ENCODE measurements at places on chromosomes 11 and 22. TPM values are rescaled to one million over a fixed set of nuclear protein-coding genes. Genes with fewer than 3 reads are reported as not detected.

The C11orf98 gene
- total RNA-seq: 51.5 TPM

The PIWIL4 gene
- 1.1 TPM for total RNA-seq

The BATF2 gene
- not detected for total RNA-seq

The CNGA4 gene
- not detected for total RNA-seq

The HTR3A gene
- not detected for total RNA-seq

The TRIM68 gene
- 10.5 TPM for total RNA-seq

The FBLN1 gene
- 84.3 TPM for total RNA-seq

The ARL14EP gene
- 54.8 TPM for total RNA-seq

- no peak for DNase-seq
Observed at GRCh38 chr11:86459682-86460460, 85.2 kb downstream of the CCDC81 start.

- no peak for DNase-seq
Observed at GRCh38 chr11:29017941-29018340, 909.8 kb downstream of the METTL15 start.

DNA sequence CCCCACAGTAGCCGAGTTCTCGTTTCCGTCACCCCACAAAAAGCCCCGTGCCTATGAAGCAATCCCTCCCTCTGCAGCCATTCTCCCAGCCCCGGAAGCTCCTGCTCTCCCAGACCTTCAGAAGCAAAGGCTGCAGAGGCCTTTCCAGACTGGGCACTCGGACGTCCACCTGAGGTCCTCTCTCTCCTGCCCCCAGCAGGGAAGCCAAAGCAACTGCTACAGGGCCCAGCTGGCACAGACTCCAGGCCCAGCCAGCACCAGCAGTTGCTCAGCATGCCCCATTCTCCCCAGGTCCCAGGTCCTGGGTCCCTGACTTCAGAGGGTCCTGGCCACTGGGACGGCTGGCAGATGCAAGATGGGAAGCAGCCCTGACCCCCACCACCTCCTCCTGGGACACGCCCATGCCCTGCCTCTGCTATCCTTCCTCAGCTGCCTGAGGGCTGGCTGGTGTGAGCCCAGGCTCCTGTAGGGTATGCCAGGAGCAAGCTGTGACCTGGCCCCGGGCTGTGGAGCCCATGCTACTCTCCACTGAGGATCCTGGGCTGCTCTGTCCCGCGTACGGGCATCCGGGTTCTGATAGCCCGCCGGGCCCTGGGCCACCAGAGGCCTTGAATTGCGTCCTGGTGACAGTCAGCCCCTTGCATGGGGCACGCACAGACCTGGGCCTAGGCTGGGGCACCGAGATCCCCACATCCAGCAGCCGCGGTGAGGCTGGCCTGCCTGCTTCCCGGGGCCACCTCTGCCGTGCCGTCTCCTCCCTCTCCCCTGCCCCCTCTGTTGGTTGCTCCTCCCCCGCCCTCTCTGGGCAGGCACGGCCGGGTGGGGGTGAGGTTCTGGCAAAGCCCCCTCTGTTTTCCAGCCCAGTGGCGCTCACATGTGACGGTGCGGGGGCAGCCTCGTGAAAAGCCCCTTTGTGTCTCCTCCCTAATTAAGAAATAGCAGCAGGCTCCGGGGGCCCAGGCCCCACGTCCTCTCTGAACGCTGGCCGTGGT is 1310.3 kb downstream of the BRD1 start:
- DNase-seq: peak; percentile 38

DNA sequence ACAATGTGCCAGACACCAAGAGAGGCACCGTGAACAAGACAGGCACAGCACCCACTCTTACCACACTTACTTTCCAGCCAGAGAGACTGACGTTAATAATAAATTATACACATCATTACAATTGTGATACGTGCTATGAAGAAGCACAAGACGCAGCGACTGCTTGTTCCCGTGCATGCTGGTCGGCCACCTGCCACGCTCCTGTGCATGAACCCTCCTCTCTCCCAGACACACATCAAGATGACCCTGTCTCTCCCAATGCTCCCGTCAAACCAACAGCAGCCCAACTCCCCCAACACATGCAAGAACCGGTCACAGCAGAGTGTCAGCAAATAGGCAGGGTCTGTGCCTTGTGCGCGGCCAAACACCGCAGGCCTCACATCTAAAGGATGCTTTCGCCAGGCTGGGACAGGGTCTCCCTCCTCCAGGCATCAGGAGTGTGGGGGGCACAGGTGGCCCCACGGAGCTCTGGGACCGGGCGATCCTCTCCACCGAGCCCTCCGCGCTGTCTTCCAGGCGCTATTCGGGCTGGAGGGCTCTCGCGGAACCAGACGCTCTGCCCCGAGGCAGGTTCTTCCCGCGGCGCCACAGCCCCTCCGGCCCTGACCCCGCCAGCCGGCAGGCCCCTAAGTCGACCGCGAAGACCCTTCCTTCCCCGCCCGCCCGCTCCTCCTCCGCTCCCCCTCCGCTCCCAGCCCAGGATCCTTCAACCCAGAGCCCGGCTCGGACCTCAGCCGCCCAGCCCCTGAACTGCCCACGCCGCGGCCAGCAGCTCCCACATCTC is 533 bp downstream of the SERGEF start:
- DNase-seq: no peak

DNA sequence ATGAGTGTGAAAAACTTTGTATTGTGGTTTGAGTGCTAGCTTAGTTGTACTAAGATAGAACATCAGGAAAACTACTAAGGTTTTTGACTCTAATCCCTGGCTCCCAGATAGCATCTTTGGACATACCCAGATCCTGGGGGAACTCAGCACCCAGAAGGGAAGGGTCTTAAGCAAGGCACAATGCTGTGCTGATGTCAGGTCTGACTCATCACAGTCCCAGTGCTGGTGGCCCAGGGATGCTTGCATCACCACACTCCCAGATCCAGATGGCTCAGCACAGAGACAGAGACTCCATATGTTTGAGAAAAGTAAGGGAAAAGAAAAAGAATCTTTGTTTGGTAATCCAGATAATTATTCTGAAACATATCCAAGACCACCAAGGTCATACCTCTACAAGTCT is 18.3 kb upstream of the OR56A3 start:
- DNase-seq: no peak

GRCh38 chr11:94882931-94883330 is 90.4 kb downstream of the CWC15 start:
- no peak for DNase-seq

GRCh38 chr11:36265793-36266628 is 23.2 kb downstream of the COMMD9 start:
- peak; percentile 84 for DNase-seq

DNA sequence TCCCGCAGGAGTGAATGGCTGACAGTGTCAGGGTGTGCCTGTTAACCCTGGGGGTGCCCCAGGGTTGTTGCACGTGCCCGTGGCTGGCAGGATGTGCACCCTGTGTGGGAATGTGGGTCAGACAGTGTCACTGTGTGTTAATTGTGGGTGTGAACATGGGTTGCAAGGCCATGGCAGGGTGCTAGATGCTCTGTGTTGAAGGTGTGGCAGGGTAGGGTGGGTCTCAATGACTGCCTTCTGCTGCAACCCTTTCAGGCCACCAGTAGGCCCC is 8.3 kb downstream of the RIN1 start:
- no peak for DNase-seq

DNA sequence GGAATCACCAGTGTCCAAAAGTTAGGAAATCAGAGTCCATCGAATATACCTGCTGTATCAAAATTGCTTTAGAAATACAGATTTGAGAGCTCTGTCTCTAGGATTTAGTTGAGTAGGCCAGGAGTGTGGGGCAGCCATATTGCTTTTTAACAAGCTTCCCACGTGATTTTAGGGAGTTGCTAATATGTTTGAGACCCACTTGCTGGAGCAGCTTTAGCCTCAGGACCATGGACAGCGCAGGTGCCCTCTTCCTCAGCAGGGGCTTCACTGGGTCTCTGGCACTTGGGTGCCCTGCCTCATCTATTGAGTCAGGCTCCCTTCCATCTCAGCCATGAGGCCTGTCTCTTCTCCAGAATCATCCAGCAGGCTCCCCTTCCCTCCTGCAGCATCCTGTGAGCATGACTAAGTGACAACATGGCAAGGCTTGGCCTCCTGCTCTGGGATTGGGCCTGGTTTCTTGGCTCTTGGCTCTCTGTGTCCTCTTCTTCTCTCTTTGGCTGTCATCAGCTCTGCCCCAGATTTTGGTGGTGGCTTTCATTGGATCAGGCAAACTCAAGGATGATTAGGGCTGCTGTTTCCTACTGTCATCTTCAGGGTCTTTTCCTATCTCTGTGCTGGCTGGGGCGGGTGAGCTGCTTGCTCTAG is 70.0 kb downstream of the SGSM1 start:
- peak; percentile 78 for DNase-seq

GRCh38 chr22:46834021-46834737 is 71.7 kb downstream of the TBC1D22A start:
- DNase-seq: no peak

- no peak for DNase-seq
Observed at GRCh38 chr11:62150887-62151736, 27.3 kb downstream of the INCENP start.

DNA sequence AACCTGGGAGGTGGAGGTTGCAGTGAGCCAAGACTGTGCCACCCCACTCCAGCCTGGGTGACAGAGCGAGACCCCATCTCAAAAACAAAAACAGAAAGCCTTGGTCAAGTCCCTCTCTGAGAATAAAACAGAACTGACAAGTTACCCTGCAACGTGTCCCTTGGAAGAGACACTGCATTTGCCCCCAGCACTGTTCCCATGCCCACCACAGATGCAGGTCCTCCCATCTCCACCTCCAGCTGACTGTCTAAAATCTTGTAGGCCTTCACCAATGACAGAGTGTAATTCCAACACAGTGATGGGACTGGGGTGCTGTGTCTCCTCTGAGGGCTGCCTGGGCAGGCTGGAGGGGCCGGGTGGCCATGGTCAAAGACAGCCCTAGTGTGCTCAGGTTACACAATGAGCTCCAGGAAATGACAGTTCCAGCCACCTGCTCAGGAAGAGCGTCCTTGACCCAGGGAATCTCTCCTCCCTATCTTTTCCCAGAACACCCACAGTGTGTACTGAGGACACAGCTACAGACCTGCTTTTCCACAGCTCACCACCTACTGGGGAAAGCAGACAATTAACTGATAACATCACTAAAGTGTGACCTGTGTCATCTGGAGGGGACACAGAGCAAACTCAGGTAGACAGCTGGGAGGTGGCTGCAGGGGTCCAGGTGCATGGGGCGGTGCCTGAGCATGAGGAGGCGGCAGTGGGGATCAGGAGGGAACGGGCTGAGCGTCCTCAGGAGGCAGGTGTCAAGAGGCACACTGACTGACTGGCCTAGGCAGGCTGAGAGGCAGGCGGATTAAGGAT is 56.4 kb downstream of the ARFGAP3 start:
- no peak for DNase-seq

DNA sequence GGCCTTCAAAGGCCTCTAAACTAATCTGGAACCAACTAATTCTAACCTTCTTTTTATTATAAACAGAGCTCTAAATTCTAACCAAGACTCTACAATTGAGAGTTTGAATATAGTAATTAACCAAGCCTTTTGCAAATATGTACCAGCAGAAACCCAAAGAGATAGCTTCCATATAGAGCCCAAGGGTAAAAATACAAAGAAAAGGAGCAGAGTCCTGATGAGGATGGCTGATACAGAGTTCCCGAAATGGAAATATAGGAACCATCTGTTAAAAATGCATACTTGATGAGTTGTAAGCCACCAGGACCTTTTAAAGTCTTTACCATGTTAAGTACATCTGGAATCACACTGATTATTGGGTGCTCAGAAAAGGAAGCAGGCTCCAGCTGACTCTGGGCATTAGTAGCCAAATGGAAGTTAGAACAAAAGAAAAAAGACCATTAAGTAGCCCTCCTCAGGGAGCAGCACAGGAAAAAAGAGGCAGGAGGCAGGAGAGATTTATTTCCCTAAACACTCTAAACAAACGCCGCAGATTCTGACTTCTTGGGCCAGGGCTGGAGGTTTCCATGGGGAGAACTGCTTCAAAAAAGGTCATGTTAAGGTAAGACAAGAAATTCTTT is 463.1 kb upstream of the FAT3 start:
- DNase-seq: peak; percentile 58

DNA sequence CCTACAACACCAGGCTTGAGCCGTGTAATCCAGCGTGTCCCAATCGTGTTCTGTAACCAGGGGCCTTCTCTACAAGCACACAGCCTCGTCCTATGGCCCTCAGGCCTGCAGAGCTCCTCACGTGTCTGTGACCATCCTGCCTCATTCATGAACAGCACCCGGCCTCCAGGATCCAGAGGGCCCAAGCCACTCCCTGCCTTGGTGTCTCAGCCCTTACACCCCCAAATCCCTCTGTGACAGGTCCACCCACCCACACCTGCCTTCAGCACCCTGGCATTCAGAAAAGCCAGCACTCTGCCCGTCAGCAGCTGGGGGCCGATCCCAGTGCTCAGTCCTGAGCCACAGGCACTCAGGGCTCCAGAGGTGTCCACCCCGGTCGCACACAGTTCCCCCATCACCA is 5.8 kb downstream of the TSSK2 start:
- DNase-seq: no peak

DNA sequence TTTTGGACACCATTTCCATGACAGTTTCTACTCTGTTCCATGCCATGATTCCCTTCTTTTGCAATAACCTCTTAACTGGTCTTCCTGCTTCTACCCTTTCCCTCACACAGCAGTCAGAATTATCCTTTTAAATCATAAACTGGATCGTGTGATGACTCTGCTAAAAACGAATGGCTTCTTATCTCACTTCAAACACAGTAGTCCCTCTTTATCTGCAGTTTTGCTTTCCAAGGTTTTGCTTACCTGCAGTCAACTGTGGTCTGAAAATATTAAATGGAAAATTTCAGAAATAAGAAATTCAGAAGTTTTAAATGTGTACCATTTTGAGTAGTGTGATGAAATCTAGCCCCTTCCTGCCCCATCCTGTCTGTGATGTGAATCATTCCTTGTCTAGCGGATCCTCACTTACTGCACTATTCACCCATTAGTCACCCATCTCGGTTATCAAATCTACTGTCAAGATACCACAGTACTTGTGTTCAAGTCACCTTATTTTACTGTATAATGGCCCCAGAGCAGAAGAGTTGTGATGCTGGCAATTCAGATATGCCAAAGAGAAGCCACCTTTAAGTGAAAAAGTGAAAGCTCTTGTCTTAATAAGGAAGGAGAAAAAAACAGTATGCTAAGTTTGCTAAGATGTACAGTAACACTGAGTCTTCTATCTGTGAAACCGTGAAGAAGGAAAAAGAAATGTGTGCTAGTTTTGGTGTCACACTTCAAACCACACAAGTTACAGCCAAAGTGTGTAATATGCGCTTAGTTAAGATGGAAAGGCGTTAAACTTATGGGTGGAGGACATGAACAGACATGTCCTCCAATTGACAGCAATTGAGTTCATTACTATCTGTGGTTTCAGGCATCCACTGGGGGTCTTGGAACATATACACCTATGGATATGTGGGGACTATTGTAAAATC is 283.0 kb downstream of the DDX10 start:
- no peak for DNase-seq

Data from neural progenitor cell (in vitro differentiated cells).